Cerebellum (tissue), 4 donors: ENCODE measurements at places on chromosomes 2 and 18. TPM values are rescaled to one million over a fixed set of nuclear protein-coding genes. Genes with fewer than 3 reads are reported as not detected.

The RAB27B gene
- 17.4 TPM for total RNA-seq

The UGT1A10 gene
- not detected for total RNA-seq

The MSH6 gene
- total RNA-seq = 46.0 TPM

The PARD3B gene
- 30.6 TPM for total RNA-seq

The STARD6 gene
- total RNA-seq = not detected

The MYO7B gene
- 0.27 TPM for total RNA-seq

The LIMS2 gene
- total RNA-seq = 3.3 TPM

The SCN3A gene
- total RNA-seq = 139 TPM

The IL36G gene
- total RNA-seq = not detected

The FRZB gene
- 10.2 TPM for total RNA-seq

The METTL8 gene
- total RNA-seq = 18.0 TPM

The TRABD2A gene
- 1.4 TPM for total RNA-seq

The KLF7 gene
- 60.2 TPM for total RNA-seq

The LCLAT1 gene
- total RNA-seq = 19.1 TPM

The LRRC30 gene
- not detected for total RNA-seq

The PXDN gene
- 39.7 TPM for total RNA-seq

The NGEF gene
- 12.2 TPM for total RNA-seq

The RUFY4 gene
- total RNA-seq = not detected

The LDLRAD4 gene
- 81.6 TPM for total RNA-seq

The ANKRD53 gene
- 2.3 TPM for total RNA-seq

The ALKAL2 gene
- 2.4 TPM for total RNA-seq

The FN1 gene
- total RNA-seq = 262 TPM

The DPYSL5 gene
- 90.2 TPM for total RNA-seq

The GAREM1 gene
- 12.9 TPM for total RNA-seq

The RAPGEF4 gene
- total RNA-seq = 45.1 TPM

The IL1RL2 gene
- 0.73 TPM for total RNA-seq

The GREB1 gene
- 34.0 TPM for total RNA-seq

The LYPD1 gene
- 81.1 TPM for total RNA-seq

The CIB4 gene
- not detected for total RNA-seq

The CPO gene
- total RNA-seq = not detected

The CCDC68 gene
- 0.82 TPM for total RNA-seq

The PRSS56 gene
- 0.18 TPM for total RNA-seq

The HNMT gene
- 23.3 TPM for total RNA-seq
